Peyer's patch (tissue), 4 donors: ENCODE measurements at places on chromosomes 7 and 10.

DNA sequence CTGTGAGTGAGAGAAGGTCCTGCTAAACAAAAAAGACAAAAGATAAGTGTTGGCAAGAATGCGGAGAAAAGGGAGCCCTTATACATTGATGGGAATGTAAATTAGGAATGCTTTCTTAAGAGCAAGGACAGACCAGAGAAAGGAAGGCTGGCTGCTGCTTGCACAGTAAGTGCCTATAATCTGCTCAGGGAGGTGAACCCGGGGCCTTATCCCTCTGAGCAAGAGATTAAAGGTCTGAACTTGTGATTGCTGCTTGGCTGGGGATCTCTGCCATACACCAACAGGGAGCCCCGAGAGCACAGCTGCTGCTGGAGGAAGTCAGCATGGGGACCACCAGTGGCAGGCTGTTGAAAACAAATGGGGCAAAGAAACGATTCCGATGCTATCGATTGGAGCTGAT lies 32.0 kb upstream of the CRTAC1 start:
- no peak for DNase-seq

- DNase-seq = no peak
Measured at GRCh38 chr10:95518455-95519452, 42.4 kb downstream of the SORBS1 start.

DNA sequence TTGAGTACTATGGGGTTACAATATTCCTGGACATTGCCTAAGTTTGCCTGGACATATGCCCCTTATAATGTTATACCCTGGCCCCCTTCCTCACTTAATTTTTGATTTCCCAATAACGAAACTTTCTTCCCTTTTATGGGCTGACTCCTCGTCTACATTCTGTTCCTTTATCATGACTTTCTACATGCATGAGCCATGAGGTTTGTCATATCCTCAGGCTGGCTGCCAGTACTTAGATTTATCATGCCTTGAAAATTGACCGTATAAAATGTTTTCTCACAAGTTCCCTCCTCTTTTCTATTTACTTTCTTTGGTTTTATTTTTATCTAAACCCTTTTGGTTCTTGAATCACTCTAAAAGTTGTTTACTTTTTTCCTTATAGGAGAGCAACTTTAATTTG lies 4.7 kb downstream of the DNAH11 start:
- DNase-seq = no peak

GRCh38 chr10:71796749-71797405 lies 23.6 kb upstream of the VSIR start:
- no peak for DNase-seq

DNA sequence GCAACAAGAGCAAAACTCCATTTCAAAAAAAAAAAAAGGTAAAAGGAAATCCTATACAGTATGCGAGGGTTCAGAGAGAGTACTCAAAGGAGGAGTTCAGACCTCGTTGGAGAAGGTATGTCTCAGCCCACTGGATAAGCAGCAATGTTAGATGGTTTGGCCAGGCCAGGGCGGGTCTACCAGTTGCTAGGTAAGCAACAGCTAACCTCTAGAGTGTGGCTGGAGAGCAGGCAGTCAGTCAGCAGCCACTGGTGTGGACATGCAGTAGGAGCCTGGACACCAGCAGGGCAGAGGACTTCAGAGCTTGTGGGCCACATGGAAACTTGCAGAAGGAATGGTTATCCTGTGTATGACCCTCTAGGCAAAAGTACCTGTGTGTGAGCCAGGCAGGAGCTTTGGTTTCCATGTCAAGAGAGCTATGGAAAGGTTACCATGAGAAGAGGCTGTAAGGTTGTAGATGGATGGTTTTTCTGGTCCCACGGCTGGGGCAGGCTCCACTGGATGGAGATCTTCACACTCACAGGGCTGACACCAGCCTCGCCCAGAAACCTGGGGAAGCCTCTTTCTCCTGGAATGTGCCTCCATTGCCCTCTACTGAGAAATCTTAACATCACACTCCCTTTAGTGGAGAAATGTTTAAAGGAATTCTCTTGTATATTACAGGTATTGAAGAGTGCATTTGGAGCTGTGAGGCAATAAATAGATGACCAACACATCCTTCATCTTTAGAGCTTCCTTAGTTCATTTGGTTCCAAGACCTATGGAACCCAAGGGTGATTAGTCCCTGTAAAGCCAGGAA lies 63.6 kb downstream of the CCDC186 start:
- DNase-seq = no peak

GRCh38 chr7:152120210-152120609 lies 94.7 kb downstream of the GALNT11 start:
- DNase-seq = no peak

DNA sequence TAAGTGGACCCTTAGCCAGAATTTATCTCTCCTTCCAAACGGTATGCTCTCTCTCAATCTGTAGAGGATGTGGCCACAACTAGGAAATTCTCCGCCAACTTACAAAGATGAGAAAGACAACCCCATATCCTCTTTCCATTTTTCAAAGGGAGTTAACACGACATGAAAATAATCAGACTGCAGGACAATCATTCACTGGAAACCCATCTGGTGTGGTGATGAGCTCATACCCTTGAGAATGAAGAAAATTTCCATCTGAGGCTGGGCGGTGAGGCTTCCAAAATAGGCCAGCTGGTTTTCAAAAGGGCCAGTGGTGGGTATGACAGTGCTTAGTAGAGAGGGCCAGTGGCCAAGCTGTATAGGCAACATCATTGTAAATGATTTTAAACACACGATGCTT lies 369.6 kb downstream of the FRMD4A start:
- no peak for DNase-seq

DNA sequence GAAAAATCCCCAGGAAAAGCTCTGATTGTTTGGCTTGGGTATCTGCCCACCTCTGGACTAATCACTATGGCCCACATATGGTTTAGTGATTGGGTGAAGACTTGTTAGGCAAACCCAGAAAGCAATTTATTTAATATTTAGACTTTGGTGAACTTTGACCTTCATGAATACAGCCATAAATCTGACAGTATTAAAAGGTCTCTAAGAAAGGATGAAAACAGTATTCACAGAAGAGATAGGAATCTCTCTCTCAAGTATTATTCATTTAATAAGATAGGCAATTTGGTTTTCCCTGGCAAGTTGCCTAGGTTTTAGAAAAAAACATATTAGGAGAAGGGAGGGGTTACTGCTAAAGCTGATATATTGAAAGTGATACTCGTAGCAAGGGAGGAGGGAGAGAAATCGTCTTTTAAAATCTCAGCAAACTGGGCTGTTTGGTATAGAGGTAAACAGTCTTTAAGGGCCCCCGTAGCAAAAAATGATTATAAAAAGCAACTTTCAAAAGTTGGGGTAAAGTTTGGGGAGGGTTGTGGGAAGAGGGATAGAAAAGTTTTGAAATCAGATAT lies 57.1 kb downstream of the LSMEM1 start:
- DNase-seq = no peak

DNA sequence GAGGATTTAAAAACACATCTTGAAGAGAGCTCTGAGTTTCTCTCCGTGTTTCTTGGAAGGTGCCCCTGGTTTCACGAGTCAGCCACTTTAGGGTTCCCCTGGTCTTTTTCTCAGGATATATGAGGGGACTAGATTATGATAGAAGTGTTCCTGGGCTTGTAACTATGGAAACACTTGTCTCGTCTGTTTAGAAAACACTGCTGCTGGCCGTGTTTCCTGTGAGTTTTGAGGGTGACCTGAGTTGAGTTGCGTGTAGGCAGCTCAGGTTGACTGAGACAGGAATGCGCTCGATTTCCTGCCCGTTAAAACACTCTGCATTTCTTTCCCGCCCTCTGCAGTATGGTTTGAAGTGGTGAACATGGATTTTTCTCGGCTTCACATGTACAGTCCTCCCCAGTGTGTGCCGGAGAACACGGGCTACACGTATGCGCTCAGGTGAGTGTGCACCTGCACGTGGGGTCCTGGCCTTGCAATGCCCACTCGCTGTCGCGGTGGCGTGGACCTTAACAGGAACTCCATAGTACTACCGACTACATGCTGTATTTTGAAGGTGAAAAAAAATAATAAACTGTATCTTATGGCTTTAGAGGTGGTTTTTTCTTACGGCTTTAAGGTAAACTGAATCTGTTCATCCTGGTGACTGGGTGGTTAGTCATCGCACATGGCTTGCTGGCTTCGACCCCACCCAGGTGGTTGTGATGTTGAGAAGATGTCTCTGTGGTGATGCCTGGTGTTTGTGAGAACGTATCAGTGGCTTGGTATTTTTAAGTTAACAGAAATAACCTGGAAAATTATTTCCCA lies at the start of gene SUN1:
Gene SUN1, plus strand, starts transcription at position 310 of the 801 bp plus-strand sequence. Its CDS starts 49 bp downstream, at position 359.
- DNase-seq = peak; percentile 28

- peak; percentile 81 for DNase-seq
Measured at GRCh38 chr7:98294798-98295382, 13.4 kb downstream of the BRI3 start.

- DNase-seq = no peak
Measured at GRCh38 chr7:142859829-142860228, 5.0 kb downstream of the EPHB6 start.

- no peak for DNase-seq
Measured at GRCh38 chr7:140348161-140348849, 50.0 kb downstream of the SLC37A3 start.

DNA sequence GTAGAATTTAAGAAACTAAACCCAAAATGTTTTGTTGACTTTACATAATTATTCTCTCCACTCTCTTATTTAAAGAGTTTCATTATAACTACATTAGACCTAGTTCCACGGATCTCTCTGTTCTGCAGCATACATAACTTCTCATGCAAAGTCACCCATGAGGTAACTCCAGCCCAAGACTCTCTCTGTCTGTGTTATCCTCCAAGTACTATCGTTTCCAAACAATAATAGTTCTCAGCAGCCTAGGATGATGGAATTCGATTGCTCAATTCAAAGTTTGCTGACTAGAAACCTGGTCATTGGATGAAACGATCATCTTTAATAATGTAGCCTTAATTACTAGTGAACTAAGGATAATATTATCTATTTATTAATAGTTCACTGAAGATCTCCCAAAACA lies 203.1 kb upstream of the PTN start:
- no peak for DNase-seq

DNA sequence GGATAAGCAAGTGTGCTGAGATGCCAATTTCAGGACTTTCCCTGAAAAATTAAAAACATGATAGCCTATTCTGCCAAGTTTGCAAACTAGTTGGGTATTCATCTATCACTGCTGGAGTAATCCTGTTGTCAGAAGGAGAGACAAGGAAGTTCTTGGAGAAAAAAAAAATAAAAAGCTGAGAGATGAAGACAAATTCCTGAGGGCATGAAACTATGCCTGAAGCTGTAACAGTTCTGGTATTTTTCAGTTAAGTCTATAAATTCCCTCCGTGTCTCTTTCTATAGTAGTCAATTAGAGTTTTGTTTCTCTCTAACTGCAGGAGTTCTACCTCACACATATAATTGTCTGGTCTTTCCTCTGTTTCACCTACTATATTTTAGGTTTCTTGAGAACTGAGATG lies 95.7 kb downstream of the DGKB start:
- no peak for DNase-seq

DNA sequence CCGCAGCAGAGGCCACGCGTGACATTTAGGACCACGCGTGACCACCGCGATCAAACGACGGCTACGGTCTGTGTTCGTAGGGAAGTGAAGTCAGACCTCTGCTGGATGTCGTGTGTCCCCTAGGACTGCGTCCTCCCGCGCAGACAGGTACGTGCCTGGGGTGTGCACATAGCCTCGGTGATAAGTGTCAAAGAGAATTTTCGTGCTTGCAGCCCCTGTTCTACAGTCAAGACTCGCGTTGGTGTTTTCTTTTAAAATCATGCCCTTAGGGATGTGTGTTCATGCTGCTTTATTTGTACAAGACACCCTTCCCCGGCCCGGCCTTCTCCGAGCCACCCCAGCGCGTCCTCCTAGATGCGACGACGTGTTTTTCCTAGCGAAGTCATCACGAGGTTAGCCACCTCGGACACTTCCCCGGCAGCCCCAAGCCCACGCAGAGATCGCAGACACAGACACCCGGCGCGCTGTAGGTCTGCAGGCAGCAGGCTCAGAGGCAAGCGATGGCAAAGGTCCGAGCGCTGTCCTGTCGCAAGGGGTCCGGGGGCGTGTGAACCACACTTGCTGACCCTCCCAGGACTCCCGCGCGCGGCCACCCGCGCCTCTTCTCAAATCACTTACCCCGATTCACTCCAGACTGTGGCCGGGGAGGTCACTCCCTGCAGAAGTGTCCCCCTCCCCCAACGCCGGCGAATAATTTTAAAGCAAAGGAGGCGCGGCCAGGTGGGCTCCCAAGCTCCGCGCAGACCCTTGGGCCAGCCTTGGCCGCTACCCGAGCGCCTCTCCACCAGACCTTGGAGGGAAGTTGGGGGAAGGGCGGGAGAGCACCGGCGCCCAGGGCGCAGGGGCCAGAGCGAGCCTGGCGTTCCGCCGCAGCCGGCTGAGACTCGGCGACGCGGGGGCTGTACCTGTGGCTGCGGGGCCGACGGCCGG lies 552 bp downstream of the MKX start:
- DNase-seq = no peak

GRCh38 chr7:92557249-92557648 lies 28.7 kb downstream of the RBM48 start:
- DNase-seq = no peak

DNA sequence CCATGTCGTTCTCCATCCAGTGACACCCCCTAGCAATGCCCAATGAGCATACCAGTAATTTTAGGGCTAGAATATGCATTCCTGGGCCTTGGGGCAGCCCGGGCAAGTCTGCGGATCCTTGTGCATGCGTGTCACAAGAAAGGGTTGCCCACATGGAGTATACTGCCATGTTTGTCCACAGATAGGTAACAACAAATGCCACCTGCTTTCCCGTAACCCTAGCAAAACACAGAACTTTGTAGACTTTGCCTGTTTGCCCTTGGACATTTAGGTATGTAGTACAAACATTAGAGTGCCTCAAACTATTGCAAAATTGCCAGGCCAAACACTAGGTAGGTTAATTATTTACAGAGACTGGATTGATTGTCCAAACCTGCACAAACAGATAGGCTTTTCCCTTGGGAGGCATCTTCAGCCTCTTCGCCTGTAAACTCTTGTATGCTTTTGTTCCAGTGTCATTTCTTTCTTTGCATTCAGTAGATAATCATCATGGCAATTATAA lies 117.0 kb downstream of the ADCY1 start:
- no peak for DNase-seq

GRCh38 chr10:43160046-43160920 lies 22.0 kb downstream of the CSGALNACT2 start:
- no peak for DNase-seq

GRCh38 chr10:19987931-19988330 lies 171.7 kb downstream of the PLXDC2 start:
- no peak for DNase-seq

GRCh38 chr10:89281606-89282395 lies 20.0 kb upstream of the IFIT2 start:
- DNase-seq = no peak

- DNase-seq = no peak
Measured at GRCh38 chr7:147857152-147858140, 733.1 kb upstream of the C7orf33 start.

- no peak for DNase-seq
Measured at GRCh38 chr10:29914986-29915785, 144.2 kb downstream of the JCAD start.

DNA sequence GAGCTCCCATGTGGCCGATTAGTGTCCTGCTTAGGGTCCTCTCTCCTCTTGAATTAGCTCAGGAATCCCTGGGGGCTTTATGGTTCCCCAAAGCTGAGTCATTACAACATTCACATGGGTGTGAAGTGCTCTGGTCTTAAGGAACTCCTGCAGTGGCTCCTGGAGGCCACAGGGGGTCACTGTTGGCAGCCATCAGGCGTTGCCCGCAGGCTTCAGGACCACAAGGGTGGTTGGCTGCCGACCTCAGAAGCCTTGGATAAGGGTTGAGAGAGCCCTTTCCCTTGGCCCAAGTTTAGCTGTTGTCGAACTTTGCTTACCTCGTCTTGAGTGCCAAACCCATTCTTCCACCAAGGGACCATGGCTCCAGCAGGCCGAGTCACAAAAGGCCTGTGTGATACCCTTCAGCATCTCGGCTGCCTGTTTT lies 61.7 kb downstream of the SH2D4B start:
- DNase-seq = no peak
